Psoas muscle (tissue), 8 donors: ENCODE measurements at places on chromosomes 3 and 15. TPM values are rescaled to one million over a fixed set of nuclear protein-coding genes. Genes with fewer than 3 reads are reported as not detected.

- no peak overlapping the region for H3K27ac ChIP-seq
- DNase-seq, result no peak
- H3K36me3 ChIP-seq, result no peaks in the 10 kb centered on the region
- no peak overlapping the region for H3K4me3 ChIP-seq
- H3K4me1 ChIP-seq, result no peaks in the 10 kb centered on the region
Observed at GRCh38 chr3:137524751-137525150, 239.4 kb upstream of the SOX14 start.

GRCh38 chr15:71091601-71092000, 23.7 kb upstream of the THSD4 start:
- no peaks in the 10 kb centered on the region for H3K4me1 ChIP-seq
- H3K36me3 ChIP-seq, result no peaks in the 10 kb centered on the region
- peaks cover 2% of the 10 kb centered on the region for H3K27me3 ChIP-seq
- DNase-seq, result no peak
- no peak overlapping the region for H3K4me3 ChIP-seq
- no peak overlapping the region for H3K27ac ChIP-seq

DNA sequence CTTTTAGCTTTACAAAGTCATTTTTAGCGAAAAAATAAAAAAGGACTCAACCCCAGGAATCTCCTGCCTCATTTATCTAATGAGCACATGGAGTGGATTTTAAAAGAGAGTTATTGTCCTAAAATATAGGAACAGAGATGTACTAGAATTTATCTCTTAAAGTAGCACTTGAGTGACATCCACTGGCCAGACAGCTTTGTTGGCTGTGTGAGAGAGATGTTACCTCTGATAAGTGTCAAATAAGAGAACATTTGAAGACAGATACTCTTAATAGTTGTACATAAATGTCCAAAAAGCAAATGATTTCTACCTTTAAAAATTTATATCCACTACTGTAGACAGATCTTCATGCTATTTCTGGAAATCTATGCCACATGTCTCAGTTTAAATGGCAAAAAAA, 12.3 kb upstream of the MFSD1 start:
- H3K4me3 ChIP-seq, result no peak overlapping the region
- no peaks in the 10 kb centered on the region for H3K27me3 ChIP-seq
- no peak overlapping the region for H3K27ac ChIP-seq
- no peak for DNase-seq

- no peak for DNase-seq
- H3K36me3 ChIP-seq, result peaks cover 69% of the 10 kb centered on the region
- H3K27me3 ChIP-seq, result no peaks in the 10 kb centered on the region
- H3K4me1 ChIP-seq, result peaks cover 20% of the 10 kb centered on the region
- H3K27ac ChIP-seq, result peak overlapping the region; percentile 68
Observed at GRCh38 chr3:184145111-184145524, 10.0 kb downstream of the EIF2B5 start.

Gene GOLGA6L7
- not detected for total RNA-seq

DNA sequence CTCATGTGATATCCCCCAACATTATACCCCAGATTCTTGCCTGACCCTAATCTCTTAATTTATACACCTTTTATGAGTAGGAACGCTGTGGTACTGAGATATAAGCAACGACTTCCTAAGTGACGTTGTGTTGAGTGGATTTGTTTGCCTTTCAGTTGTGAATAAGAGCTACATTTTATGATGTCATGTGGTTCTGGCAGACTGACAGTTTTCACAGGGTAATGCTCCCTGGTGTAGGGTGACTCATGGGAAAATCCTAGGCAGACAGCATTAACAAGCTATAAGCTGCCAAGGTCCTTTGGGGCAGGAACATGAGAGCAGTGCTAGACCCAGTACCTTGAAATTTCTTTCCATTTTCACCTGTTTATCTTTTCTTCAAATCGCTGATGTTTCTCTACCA, 11.2 kb downstream of the C3orf52 start:
- H3K4me1 ChIP-seq, result no peaks in the 10 kb centered on the region
- no peak overlapping the region for H3K4me3 ChIP-seq
- DNase-seq, result no peak
- no peaks in the 10 kb centered on the region for H3K27me3 ChIP-seq

DNA sequence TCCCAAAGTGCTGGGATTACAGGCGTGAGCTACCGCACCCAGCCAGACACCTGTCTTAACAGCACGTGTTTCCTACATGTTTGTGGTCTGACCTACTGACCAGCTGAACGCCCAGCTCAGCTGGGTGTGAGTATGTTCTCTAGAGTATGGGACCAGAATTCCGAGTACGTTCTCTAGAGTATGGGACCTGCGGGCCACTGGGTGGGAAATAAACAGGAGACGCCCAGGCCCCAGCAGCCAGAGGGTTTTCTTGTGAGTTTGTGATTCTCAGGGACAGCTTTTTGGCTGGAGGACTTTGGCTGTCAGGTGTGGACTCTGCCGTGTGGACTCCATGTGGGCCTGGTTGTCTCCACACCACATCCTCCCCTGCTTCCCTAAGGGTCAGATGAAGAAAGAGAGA, 87.3 kb downstream of the CHRD start:
- no peak overlapping the region for H3K4me3 ChIP-seq
- H3K36me3 ChIP-seq, result no peaks in the 10 kb centered on the region

GRCh38 chr15:95994418-95994817, 336.1 kb upstream of the NR2F2 start:
- no peak overlapping the region for H3K4me3 ChIP-seq
- H3K4me1 ChIP-seq, result no peaks in the 10 kb centered on the region
- no peaks in the 10 kb centered on the region for H3K36me3 ChIP-seq
- no peak for DNase-seq
- no peaks in the 10 kb centered on the region for H3K27me3 ChIP-seq

DNA sequence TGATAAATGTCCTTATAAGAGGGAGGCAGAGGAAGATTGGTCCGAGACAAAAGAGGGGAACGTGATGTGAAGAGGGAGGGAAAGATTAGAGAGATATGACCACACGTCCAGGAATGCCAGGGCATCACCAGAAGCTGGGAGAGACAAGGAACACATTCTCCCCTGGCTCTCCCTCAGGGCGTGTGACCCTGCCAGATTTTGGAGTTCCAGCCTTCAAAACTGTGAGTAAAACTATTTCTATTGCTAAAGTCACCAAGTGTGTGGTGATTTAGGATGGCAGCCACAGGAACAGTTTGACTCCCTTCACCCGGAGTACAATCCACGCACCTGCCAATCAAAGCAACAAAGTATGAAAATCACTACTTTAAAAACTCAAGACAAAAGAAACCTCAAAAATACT, 32.1 kb upstream of the TJP1 start:
- H3K4me3 ChIP-seq, result no peak overlapping the region
- H3K27me3 ChIP-seq, result no peaks in the 10 kb centered on the region
- H3K36me3 ChIP-seq, result no peaks in the 10 kb centered on the region
- H3K27ac ChIP-seq, result no peak overlapping the region

DNA sequence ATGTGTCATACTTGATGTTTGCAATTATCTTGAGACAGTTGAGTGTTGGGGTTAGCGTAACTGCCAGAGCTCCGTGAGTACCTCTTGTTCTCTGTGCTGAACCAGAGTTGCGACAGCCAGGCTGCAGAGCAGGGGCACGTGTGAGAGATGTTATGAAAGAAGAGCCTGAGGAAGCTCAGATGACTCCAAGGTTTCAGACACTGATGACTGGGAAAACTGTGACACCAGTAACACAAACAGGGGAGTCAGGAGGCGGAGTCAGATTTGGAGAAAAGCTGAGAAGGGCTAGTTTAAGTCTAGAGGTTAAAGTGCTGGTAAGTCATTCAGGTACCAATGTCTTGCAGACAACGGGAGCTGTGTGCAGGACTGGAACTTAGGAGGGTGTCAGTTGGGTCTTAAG, 45.0 kb downstream of the BLM start:
- peak; percentile 64 for DNase-seq
- no peaks in the 10 kb centered on the region for H3K36me3 ChIP-seq
- H3K4me1 ChIP-seq, result peaks cover 8% of the 10 kb centered on the region
- no peaks in the 10 kb centered on the region for H3K27me3 ChIP-seq
- no peak overlapping the region for H3K4me3 ChIP-seq

- DNase-seq, result no peak
- no peak overlapping the region for H3K4me3 ChIP-seq
- H3K27ac ChIP-seq, result no peak overlapping the region
- no peaks in the 10 kb centered on the region for H3K36me3 ChIP-seq
Observed at GRCh38 chr3:61464518-61465140, 96.7 kb upstream of the PTPRG start.

Gene POTEB
- total RNA-seq, result not detected

- no peak overlapping the region for H3K4me3 ChIP-seq
- no peak for DNase-seq
- H3K27me3 ChIP-seq, result no peaks in the 10 kb centered on the region
- no peaks in the 10 kb centered on the region for H3K36me3 ChIP-seq
Observed at GRCh38 chr3:47971081-47971480, 45.1 kb downstream of the MAP4 start.

GRCh38 chr3:111882799-111883198, 23.7 kb downstream of the PHLDB2 start:
- DNase-seq, result no peak
- H3K36me3 ChIP-seq, result no peaks in the 10 kb centered on the region
- no peak overlapping the region for H3K4me3 ChIP-seq
- H3K4me1 ChIP-seq, result no peaks in the 10 kb centered on the region
- no peak overlapping the region for H3K27ac ChIP-seq

DNA sequence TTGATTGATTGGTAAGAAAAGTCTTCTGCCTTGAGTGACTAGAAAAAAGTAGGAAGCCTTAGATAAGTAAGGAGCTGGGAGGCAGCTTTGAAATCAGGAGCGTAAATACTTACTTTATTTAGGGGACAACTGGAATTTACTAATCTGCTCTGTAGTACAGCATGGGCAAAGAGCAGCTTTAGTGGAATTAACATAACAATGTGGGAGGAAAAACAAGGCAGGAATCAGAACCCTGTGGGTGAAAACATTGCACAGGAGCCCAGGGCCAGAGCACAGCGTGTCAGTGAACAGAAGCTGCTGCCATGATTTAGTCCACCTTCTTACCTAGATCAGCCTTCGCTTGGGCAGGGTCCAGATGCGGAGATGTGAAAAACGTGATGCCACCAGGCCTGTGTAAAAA, 14.6 kb downstream of the FMN1 start:
- DNase-seq, result no peak
- H3K27ac ChIP-seq, result no peak overlapping the region
- no peaks in the 10 kb centered on the region for H3K4me1 ChIP-seq
- H3K36me3 ChIP-seq, result no peaks in the 10 kb centered on the region
- H3K27me3 ChIP-seq, result no peaks in the 10 kb centered on the region

DNA sequence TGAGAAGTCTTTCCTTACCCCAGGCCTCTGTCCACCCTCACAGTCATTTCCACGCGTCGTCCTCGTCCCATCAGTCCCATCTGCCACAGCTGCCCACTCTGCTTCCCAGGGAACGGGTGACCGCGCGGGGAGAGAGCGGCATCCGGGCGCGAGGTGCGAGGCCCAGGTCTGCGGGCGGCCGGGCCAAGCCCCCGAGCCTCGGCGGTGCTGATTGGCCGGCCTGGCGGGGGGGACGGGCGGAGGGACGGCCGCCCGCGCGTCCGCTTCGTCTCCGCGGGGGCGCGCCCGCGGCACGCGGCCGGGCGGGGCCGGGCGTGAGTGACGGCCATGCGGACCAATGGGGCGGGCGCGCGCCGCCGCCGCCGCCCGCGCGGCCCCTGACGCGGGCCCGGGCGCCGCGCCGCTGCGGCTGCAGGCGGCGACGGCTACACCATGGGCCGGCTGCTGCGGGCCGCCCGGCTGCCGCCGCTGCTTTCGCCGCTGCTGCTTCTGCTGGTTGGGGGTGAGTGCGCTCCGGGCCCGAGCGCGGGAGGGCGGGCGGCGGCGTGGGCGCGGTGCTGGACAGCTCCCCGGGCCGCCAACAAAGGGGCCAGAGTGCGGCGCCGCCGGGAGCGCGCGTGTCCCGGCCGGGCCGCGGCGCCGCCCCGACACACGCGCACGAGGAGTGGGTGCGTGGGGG, at the start of gene PODXL2:
TSS of gene PODXL2 (plus strand) at position 398 of the 679 bp plus-strand sequence. CDS start at position 433, 35 bp downstream.
- H3K4me1 ChIP-seq, result peaks cover 5% of the 10 kb centered on the region
- no peak within 1 kb of the TSS for H3K27ac ChIP-seq

Gene ALDH1A3
- total RNA-seq, result 14.4 TPM

GRCh38 chr3:32975891-32976595, 24.6 kb downstream of the CCR4 start:
- H3K36me3 ChIP-seq, result no peaks in the 10 kb centered on the region
- no peaks in the 10 kb centered on the region for H3K4me1 ChIP-seq
- no peak overlapping the region for H3K4me3 ChIP-seq
- H3K27me3 ChIP-seq, result no peaks in the 10 kb centered on the region
- no peak for DNase-seq
- no peak overlapping the region for H3K27ac ChIP-seq

- H3K27me3 ChIP-seq, result no peaks in the 10 kb centered on the region
- H3K4me3 ChIP-seq, result no peak overlapping the region
- no peak for DNase-seq
- no peaks in the 10 kb centered on the region for H3K36me3 ChIP-seq
- no peak overlapping the region for H3K27ac ChIP-seq
Observed at GRCh38 chr15:51883271-51883837, 53.9 kb downstream of the TMOD3 start.

- no peak overlapping the region for H3K4me3 ChIP-seq
- H3K27ac ChIP-seq, result no peak overlapping the region
- H3K4me1 ChIP-seq, result peaks cover under 1% of the 10 kb centered on the region
- no peaks in the 10 kb centered on the region for H3K27me3 ChIP-seq
Observed at GRCh38 chr3:136844724-136845123, 17.3 kb upstream of the NCK1 start.

Gene NDUFAF3
- 150 TPM for total RNA-seq

DNA sequence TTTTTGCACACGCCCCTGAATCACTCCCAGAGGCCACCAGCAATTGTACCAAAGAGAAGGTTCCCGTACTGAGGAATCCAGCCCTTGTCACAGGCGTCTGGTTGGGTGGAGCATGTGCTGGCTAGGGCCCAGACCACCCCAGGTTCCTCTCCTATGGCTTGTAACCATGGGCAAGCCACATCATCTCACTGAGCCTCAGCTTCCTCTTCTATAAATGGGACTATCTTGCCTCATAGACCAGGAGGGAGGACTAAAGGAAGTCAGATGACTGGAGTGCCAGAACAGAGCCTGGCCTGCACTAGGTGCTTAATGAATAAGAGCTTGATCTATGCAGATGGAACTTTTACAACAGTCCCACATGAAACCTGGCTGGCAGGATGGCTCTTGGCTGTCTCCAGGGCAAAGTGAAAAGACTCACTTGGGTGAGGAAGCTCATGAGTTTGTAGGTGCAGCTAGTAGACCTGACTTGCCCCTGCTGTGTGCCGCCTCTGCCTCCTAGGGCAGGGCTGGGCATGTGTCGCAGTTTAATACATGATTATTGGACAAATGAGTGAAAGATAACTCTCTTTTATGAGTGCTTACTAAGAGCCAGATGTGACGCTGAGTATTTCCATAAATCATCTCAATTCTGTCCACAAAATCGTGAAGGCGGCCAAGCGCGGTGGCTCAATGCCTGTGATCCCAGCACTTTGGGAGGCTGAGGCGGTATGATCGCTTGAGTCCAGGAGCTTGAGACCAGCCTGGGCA, 29.3 kb downstream of the CTSH start:
- no peak overlapping the region for H3K4me3 ChIP-seq
- H3K36me3 ChIP-seq, result peaks cover 2% of the 10 kb centered on the region
- no peaks in the 10 kb centered on the region for H3K27me3 ChIP-seq
- DNase-seq, result no peak

DNA sequence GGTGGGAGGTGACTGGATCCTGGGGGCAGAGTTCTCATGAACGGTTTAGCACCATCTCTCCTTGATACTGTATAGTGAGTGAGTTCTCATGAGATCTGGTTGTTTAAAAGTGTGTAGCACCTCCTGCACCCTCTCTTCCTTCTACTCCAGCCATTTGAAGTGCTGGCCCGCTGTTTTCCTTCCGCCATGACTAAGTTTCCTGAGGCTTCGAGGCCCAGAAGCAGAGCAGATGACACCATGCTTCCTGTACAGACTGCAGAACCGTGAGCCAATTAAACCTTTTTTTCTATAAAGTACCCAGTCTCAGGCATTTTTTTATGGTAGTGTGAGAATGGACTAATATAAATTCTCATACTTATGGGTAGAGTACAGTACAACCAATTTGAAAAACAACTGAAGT, 123.6 kb upstream of the BHLHE40 start:
- no peaks in the 10 kb centered on the region for H3K27me3 ChIP-seq
- H3K4me1 ChIP-seq, result no peaks in the 10 kb centered on the region
- H3K27ac ChIP-seq, result no peak overlapping the region
- no peak overlapping the region for H3K4me3 ChIP-seq
